ENCODE measurements at places on chromosomes 1 and 21. TPM values are rescaled to one million over a fixed set of nuclear protein-coding genes. Genes with fewer than 3 reads are reported as not detected.

- no peak for DNase-seq
These were observed 239.6 kb upstream of the ADAMTS5 start for GRCh38 chr21:27206368-27206982.

DNA sequence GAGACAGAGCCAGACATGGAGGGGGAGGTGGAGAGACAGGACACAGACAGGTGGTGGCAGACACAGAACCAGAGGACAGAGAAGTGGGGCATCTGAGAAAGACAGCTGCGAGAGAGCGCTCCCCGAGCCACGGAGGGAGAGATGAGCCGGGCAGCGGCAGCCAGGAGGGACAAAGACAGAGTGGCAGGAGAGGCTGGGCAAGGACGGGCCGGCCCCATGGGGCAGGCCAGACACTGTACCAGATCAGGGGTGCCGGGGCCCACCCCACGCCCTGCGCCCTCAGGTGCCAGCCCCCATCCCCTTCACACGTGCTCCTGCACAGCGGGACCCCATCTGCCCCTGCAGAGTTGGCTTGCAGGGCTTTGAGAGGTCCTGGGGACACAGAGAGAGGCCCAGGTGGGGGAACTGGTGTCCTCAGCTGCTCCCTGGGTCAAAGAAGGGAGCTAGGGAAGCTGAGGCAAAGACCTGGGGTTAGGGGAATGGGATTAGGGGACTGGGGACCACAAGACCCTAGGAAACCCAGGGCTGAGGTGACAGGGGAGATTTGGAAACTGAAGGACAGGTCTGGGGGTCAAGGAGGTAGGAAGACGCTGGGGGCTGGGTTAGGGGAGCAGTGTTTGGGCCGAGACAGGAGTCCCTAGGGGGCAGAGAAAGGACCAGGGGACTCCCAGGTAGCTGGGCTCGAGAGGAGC, 643 bp downstream of the FNDC5 start:
- DNase-seq: no peak

- DNase-seq: no peak
These were observed 176.9 kb downstream of the CTH start for GRCh38 chr1:70587872-70588366.

- DNase-seq: no peak
These were observed 11.6 kb downstream of the TINAGL1 start for GRCh38 chr1:31587720-31588423.

GRCh38 chr1:154926201-154926600, 10.3 kb downstream of the PMVK start:
- DNase-seq: no peak

DNA sequence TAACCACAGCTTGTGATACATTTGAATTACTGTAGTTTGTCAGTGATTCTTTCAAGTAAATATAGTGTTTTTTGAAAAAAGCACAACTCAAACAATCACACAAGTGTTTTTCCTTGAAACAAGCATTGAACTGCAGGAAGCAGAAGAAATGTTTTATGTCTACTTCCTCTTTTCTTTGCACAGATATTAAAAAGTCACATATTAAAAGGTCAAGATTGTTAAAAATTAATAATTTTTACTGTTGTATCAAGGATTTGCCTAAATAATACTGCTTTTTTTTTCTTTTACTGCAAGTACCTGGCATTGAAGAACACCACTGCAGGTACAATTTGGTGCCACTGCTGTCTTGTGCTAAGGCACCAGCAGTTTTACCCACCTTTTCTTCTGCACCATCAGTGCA, 214.2 kb upstream of the C1orf105 start:
- no peak for DNase-seq

GRCh38 chr1:229620876-229621275, 5.0 kb downstream of the TAF5L start:
- DNase-seq: no peak

DNA sequence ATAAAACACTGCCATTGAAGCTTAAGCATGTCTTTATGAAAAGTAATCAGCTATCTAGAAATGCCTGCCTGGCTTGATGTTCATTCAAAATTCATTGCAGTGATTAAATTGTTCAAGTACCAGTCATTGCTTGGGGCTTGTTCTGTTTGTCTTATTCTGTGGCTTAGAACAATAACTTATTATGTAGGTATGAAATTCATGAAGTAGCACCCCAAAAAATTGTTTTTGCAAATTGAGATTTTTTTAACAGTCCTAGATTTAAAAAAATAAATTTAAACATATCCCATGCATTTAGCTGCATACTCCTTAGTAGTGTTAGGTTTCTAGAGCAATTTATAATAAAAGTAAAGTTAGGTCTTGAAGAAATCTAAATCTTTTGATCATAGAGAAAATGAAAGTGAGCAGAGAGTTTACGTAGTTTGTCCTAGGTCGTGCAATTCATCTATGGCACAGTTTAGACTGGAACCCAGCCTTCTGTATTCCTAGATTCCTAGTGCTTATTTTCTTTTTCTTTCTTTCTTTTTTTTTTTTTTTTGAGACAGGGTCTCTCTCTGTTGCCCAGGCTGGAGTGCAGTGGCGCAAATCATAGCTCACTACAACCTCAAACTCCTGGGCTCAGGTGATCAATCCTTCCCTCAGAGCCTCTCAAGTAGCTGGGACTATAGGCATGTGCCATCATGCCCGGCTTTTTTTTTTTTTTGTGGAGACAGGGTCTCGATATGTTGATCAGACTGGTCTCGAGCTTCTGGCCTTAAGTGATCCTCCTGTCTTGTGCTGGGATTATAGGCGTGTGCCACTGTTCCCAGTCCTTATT, 9.3 kb downstream of the MIER1 start:
- DNase-seq: no peak

DNA sequence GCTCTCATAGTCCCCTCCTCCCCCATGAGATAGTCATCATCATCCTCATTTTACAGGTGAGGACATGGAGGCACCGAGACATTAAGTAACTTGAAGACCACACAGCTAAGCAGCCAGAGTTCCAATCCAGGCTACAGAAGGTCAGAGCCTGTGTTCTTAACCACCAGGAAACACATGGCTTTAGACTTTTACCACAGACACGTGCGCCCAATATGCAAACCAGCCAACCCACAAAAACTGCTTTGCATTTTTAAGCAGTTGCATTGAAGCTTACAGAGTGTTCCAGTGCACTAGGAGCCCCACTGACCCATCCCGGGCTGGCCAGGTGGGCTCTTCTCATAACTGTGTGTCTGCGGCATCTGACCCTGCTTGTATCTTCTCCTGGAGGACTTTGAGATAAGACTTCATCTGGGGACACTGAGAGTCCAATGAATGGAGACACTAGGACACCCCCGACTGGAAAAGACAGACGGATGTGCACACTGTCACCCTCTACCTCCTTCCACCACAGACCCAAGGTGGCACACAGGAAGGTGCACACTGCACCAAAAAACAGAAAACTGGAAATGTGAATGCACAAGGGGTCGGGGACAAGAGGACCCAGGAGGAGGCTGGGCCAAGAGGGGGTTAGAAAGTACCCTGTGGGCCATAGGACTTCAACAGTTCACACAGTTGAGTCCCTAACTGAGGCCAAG, 56.4 kb downstream of the ETS2 start:
- no peak for DNase-seq

DNA sequence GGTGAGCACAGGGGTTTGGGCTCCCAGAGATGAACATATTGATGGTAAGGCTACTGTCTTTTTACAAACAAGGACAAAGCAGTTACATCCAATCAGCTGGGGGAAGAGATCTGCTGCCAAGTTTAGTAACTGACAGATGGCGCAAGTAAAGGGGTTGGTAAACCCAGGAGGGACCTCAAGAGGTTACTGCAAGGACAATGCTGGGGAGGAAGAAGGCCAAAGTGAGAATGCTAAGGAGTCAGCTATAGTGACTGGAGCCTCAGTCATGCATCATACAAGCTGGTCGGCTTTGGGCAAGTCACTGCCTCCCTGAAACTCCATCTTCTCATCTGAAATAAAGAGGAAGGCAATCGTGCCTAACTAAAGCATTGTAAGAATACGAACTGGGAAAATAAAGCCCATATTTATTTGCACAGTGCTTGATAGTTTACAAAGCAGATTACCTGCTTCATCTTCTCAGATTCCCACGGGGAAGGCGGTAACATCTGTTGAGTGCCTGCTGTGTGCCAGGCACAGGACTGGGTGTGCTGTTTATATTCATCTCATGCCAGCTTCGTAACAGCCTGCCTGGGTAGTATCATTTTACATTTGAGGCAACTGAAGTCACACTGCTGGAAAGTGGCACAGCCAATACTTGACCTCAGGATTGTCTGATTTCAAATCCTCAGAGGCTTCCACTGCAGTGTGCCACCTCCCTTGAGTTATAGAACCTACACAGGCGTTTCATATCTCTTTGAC, 114.8 kb downstream of the BEND5 start:
- DNase-seq: no peak

DNA sequence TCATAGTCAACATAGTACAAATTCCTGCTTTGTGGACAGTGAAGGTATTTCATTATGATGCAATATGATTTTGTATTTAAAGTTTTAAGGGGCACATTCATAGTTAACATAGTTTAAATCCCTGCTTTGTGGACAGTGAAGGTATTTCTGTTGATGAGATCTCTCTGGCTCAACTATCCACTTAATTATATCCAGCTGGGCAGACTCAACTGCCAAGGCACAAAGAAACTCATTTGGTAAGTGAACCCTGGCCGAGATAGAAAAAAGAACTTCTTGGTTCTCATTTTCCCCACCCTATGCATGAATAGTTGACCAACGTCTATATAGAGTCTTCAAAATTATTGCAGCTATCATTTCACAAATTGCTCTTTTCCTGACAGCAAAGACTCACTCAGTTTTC, 1194.6 kb downstream of the NCAM2 start:
- DNase-seq: no peak

DNA sequence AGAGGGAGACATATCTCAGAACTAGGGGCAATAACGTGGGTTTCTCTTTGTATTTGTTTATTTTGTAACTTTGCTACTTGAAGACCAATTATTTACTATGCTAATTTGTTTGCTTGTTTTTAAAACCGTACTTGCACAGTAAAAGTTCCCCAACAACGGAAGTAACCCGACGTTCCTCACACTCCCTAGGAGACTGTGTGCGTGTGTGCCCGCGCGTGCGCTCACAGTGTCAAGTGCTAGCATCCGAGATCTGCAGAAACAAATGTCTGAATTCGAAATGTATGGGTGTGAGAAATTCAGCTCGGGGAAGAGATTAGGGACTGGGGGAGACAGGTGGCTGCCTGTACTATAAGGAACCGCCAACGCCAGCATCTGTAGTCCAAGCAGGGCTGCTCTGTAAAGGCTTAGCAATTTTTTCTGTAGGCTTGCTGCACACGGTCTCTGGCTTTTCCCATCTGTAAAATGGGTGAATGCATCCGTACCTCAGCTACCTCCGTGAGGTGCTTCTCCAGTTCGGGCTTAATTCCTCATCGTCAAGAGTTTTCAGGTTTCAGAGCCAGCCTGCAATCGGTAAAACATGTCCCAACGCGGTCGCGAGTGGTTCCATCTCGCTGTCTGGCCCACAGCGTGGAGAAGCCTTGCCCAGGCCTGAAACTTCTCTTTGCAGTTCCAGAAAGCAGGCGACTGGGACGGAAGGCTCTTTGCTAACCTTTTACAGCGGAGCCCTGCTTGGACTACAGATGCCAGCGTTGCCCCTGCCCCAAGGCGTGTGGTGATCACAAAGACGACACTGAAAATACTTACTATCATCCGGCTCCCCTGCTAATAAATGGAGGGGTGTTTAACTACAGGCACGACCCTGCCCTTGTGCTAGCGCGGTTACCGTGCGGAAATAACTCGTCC, 1.3 kb upstream of the OLIG2 start:
- no peak for DNase-seq

- no peak for DNase-seq
These were observed 22.3 kb upstream of the AGO1 start for GRCh38 chr1:35860696-35861095.

DNA sequence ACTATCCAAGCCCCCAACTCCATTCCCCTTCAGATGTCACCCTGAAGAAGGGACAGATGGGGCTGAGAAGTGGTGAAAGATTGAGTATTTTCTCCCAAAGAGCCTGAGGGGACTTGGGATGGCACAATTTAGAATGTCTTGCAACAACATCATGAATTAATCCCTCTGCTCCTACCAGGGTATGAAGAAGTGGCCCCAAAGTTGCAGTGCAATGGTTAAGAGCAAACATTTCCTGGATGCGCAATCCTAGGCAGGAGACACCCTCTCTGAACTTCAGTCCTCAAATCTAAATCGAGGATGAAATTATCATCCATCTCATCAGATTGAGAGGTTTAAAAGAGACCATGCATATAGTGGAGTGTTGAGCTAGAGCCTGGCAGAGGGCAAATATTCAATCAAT, 28.6 kb upstream of the CITED4 start:
- no peak for DNase-seq

DNA sequence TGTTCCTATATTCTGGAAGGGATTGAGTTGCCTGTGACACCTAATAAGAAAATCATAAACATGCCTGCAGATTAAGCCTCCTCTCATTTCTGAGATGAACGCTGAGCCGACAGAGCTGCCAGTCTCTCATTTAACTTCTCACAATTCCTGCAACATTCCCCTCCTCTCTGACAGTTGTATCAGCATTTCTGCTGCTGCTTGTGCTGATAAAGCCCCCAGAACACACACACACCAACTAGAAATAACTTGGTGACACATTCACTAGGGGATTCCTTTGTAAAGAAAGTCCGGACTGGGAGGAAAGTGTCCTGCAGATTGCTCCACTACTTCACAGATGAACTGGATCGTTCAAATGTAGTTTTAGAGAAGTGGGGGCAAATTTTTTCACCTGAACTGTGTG, 437.3 kb downstream of the PLA2G4A start:
- no peak for DNase-seq

DNA sequence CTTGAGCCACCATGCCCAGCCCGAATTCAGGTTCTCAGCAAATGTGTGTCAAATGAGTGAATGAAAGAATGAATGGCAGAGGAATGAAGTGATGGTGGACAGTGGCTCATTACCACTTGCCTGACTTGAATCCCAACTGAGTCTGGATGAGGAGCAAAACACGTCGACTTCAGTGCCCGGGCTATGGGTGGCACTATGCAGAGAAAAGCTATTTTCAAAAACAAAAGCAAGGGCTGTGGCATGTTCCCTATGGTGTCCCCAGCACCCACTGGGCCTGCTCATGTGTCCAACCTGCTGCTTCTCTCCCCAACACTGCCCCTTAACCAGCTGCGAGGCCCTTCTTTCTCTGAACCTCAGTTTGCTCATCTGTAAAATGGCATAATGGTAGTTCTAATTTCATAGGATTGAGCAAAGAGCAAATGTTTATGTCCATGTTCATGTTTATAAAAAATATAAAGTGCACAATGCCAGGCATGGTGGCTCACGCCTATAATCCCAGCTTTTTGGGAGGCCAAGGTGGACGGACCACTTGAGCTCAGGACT, 4.3 kb upstream of the MAD2L2 start:
- no peak for DNase-seq

The CSTB gene
- polyA plus RNA-seq: 34.9 TPM

The MROH9 gene
- not detected for polyA plus RNA-seq

The VAV3 gene
- 136 TPM for polyA plus RNA-seq

All from left kidney (tissue), 8 donors.